Right ventricle myocardium inferior (tissue), 1 donor: ENCODE measurements at places on chromosomes 12 and 14. TPM values are rescaled to one million over a fixed set of nuclear protein-coding genes. Genes with fewer than 3 reads are reported as not detected.

- no peak for DNase-seq
Measured at GRCh38 chr12:58081488-58081887, 140.1 kb downstream of the ATP23 start.

PPFIA2 gene
- 0.35 TPM for total RNA-seq

- no peak for DNase-seq
Measured at GRCh38 chr14:22508150-22508457, 80.9 kb downstream of the DAD1 start.

- no peak for DNase-seq
Measured at GRCh38 chr14:76186308-76187027, 34.7 kb downstream of the GPATCH2L start.

DNA sequence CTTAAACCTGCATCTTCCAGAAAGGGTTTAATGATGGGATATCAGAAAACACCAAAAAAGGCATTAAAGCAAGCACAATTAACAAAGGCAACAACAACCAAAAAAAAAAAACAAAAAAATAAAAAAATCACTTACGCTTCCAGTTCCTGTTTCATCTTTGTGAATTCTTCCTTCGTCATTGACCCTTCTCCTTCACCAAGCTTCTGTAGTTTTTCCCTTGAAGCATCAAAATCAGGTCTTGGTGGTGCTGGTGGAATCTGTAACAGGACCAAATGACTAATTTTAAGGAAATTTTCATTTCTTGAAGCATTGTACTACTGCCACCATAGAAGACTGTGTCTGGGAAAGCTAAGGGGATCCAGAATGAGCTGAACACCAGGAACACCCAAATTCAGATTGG lies 24.5 kb downstream of the SNX6 start:
- DNase-seq, result no peak

GRCh38 chr12:131759176-131759575 lies 48.3 kb downstream of the SFSWAP start:
- no peak for DNase-seq

- DNase-seq, result no peak
Measured at GRCh38 chr12:76101739-76102385, 17.4 kb upstream of the NAP1L1 start.

GRCh38 chr12:51797301-51797700 lies 51.2 kb downstream of the FIGNL2 start:
- no peak for DNase-seq

DNA sequence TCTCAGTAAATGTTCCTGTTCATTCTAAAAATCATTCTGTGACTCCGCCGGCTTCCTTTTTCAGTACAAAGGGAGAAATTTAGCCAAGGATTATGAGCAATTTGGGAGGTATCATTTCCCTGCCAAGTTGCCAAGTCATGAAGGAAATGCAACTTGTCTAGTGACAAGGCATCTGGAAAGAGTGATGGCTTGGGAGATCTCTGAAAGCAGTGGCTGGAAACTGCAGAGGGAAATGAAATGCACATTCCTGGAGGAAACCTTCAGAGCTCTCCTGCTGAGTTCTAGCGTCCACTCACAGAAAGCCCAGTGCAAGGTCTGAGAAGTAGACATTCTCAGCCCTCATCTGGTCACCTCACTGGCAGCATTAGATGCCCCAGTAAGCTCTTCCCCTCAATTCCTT lies 91.7 kb downstream of the GALC start:
- DNase-seq, result no peak

GRCh38 chr12:81221681-81222080 lies 143.8 kb downstream of the ACSS3 start:
- DNase-seq, result no peak

GRCh38 chr12:93033948-93034347 lies 104.9 kb upstream of the EEA1 start:
- no peak for DNase-seq

DNA sequence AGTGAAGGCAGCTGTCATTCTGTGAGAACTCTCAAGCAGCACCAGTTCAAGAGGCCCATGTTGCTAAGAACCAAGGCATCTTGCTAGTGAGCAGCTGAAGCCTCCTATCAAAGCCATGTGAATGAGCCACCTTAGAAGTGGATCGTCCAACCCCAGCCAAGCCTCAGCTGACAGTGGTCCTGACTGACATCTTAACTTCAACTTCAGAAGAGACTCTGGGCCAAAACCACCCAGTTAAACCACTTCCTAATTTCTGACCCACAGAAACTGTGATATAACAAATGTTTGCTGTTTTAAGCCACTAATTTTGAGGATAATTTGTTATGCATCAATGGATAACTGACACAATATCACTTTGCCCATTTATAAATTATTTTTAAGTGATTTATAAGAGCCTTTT lies 256.0 kb downstream of the RPAP3 start:
- DNase-seq, result no peak

DNA sequence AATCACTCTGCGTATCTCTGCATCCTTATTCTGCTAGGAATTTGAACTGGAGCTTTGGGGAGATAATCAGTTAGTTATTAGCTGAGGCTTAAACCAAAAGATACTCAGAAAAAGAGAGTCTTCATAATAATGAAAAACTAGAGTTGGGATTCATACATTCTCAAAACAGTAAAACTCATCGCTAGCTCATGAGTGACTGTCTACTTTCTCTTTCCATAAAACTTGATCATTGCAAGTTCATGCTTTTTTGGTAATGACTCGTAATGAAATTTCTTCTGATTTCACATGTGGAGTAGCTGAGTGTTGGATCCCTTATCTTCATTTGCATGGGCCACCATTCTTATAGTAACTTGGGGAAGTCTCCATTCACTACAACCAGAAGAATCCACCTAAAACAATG lies 397.7 kb downstream of the PDZRN4 start:
- DNase-seq, result no peak

C3AR1 gene
- total RNA-seq, result 9.0 TPM

ORMDL2 gene
- 17.3 TPM for total RNA-seq

RHOJ gene
- 18.3 TPM for total RNA-seq

DNA sequence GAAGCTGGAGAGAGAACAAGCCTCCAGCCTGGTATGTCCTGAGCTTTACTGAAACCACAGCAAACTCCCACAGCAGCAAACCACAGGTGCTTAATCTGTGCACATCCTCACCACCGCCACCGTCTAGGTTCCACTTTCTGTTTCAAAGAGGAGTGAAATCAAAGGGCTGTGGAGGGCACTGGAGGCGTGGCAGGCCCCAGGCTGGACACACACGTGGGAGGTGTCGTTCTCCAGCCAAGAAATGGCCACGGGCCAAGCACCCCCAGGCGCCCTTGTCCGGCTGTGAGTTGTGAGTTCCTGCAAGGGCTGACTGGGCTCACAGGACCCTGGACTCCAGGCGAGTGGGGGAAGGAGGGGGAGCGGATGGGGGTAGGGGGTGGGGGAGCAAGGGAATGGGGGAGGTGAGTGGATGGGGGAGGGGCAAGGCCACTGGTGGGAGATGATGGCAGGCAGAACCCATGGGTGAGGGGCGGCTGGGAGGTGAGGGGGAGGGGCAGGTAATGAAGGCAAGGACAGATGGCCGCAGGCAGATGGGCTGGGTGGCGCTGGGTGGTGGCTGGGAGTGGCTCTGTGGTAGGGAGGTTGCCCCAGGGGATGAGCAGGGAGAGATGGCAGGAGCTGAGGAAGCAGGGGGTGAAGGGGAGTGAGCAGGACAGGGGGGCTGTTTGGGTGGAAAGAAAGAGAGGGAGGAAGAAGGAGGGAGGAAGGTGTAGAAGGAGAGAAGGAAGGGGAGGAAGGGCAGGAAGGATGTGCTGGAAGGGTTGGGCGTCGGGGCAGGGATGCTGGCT lies 86.7 kb downstream of the NCOR2 start:
- DNase-seq, result peak; percentile 72

TNFAIP2 gene
- 56.5 TPM for total RNA-seq

GRCh38 chr12:81224626-81225025 lies 146.7 kb downstream of the ACSS3 start:
- no peak for DNase-seq

DNA sequence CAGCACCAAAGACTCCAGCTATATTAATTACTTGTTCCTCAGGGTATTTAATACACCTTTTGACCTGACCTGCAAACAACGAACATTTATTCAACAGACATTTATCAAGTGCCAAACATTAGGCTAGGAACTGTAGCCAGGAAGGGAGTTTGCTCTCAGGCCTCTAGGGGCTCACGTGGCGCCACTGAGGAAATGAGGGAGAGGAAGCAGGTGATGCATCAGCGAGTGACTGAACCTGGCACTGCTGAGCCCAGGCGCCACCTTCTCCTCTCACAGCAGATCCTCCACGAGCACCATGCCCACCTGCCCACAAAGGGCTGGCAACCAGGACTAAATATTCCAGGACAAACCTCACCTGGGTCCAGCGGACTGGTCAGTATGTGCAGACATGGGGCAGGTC lies 50.2 kb downstream of the SETD3 start:
- no peak for DNase-seq

DNA sequence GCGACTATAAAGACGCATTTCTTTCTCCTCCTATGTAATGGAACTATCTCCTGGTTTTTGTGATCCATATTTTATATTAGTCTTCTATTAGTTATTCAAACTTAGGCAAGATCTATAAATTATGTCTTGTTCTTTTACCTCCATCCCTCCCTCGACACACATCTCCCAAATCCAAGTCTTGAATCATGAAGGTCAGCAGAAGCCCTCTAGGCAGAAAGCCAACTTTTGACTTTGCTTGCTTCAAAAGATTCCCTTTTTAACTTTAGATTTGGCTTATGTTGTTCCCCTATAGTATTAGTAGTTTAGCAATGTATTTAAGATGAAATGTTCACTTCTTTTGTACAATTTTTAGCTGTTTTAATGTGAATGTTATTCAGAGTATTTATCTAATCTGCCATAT lies 689.8 kb downstream of the SLC6A15 start:
- DNase-seq, result no peak

GRCh38 chr14:26415618-26416123 lies 182.2 kb downstream of the NOVA1 start:
- no peak for DNase-seq

DNAJC22 gene
- not detected for total RNA-seq

DNA sequence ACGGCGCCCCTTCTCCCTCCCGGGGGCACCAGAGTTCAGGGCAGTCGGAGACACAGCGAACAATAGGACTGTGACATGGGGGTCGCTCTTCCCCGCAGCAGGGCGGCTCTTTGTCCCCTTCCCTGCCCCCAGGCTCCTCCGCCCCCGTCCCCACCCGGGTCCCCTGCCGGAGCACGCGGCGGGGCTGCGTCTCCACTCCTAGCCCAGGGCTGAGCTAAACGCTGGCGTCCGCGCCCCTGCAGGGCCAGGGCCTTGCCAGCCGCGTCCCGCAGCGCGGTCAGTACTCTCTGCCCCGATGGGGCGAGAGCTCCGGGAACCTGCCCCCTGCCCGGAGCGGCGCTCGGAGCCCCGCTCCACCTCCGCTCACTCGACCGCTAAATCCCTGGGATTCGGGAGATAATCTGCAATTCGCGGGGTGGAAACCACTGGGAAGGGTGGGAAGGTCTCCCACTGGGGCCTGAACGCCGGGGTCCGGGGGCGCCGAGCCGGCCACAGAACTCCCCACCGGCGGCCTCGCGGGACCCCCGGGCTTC lies 825 bp upstream of the CCDC85C start:
- DNase-seq, result peak; percentile 50

CCND2 gene
- total RNA-seq, result 214 TPM

HSPB8 gene
- 572 TPM for total RNA-seq

GRCh38 chr12:50538182-50538581 lies 33.4 kb downstream of the DIP2B start:
- DNase-seq, result no peak

DNA sequence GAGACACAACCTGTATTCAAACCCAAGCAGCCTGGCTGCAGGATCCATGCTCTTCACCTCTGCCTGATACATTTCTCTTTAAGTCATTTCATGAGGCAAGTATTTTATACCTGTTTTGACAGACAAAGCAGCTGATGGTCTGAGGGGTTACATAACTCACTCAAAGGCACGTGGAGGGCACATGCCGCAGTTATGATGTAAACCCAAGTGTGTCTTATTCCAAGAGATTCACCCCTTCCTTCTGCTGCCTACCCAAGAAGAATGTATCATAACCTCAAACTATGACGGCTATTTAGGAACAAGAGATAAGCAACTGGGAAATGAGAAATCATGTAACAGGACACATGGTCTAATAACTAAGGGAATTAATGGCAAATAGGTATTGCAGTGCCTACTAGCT lies 329.8 kb upstream of the TMPO start:
- DNase-seq, result no peak

FAM222A gene
- 27.4 TPM for total RNA-seq

- no peak for DNase-seq
Measured at GRCh38 chr14:76855066-76855465, 28.9 kb downstream of the LRRC74A start.

GRCh38 chr12:58117201-58117600 lies 175.8 kb downstream of the ATP23 start:
- DNase-seq, result no peak

GRCh38 chr12:2286461-2287131 lies 233.8 kb downstream of the CACNA1C start:
- DNase-seq, result no peak

DNA sequence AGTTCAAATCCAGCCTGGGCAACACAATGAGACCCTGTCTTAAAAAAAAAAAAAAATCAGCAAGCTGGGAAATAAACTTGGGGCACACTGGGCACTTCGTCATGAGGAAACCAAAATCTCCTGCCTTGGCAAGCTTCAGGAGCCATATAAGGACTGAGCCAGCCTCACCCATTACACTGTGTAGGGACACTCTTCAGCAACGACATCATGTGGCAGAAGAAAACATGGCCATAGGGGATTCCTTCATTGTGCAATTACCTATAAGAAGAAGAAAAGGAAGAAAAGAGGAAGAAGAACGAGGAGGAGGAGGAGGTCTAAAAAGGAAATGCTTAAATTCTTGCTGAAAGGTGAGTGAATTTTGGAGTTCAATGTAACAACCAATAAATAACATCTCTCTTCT lies 26.1 kb upstream of the IFNG start:
- no peak for DNase-seq

DNA sequence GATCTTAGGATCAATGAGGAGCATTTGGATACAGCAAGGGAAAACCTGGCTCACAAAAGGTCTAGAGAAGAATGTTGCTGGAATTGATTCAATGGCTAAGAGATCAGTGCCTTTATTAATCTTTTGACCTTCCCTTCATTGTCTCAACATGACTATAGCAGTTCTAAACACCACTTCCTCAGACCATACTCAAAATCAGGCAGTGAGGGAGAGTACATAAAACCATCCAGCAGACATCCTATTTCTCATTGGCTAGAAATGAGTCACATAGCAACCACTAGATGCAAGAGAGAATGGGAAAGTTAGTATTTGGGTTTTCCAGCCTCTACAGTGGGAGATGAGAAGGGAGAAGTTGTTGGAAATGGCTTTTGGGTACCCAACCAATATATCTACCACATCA lies 151.4 kb upstream of the NUDT4 start:
- DNase-seq, result no peak

GRCh38 chr12:124605150-124605882 lies 37.9 kb upstream of the NCOR2 start:
- DNase-seq, result no peak
